Midbrain (tissue), 1 donor: ENCODE measurements at places on chromosomes 13 and 19.

GRCh38 chr13:111911121-111911720 is 155.7 kb upstream of the SOX1 start:
- DNase-seq: no peak

DNA sequence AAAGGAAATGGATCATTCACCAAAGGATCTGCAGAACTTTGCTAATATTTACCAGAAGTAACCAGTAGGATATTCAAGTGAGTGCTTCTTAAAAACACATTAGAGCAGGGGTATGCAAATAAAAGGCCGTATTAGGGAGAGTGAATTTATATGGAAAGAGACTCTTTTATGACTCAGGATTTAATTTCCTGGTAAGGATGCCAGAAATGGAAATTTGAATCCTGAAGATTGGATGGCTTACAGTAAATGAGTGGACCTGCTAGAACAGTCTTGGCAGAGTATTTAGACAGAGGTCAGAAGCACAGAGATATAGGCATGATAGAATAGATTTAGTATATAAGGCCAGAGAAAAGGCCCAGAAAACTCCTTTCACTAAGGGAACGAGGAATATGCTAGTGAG is 201.6 kb downstream of the SLITRK5 start:
- DNase-seq: no peak

DNA sequence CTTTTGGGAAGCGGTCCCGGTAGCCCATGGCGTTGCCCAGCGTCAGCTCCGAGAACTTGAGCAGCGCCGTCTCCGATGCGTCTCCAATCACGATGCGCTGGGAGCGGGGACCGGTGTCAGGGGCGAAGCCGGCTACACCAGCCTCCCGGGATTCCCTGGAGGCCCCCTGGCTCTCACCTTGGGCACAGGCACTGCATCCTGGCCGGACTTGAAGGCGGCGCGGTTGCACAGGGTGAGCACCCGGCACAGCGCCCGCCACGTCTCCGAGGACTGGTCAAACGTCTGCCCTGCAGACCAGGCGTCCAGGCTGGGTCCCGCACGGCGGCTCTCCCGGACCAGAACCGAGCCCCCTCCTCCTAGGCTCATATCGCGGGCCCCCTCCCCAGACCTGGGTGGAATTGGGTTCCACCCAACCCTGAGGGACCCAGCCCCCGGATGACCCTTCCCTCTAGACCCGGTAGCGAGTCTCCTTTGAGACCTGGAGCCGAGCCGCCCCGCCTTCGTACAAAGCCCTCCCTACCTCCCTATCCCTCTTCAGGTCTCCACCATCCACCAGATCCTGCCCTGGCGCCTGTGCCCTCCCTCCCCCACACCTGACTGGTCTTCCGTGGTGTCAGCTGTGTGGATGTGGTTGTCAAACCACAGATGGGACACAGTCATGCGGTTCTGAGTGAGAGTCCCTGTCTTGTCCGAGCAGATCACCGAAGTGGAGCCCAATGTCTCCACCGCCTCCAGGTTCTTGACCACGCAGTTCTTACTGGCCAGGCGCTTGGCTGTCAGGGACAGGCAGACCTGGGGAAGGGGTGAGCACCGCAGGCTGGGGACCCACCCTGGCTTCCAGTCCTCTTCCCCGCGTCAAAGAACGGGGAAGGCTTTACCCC is 4.8 kb downstream of the ATP4A start:
- DNase-seq: no peak

- no peak for DNase-seq
Observed at GRCh38 chr13:45367358-45367757, 26.4 kb upstream of the TPT1 start.

GRCh38 chr19:45577111-45577905 is 7.3 kb downstream of the OPA3 start:
- DNase-seq: no peak

GRCh38 chr13:33678084-33678483 is 139.9 kb upstream of the RFC3 start:
- no peak for DNase-seq

- DNase-seq: no peak
Observed at GRCh38 chr13:26575244-26575643, 17.8 kb downstream of the WASF3 start.

- DNase-seq: no peak
Observed at GRCh38 chr19:3478409-3479176, 1.7 kb downstream of the SMIM24 start.

GRCh38 chr19:42461700-42462324 is 19.1 kb upstream of the CXCL17 start:
- peak; percentile 87 for DNase-seq

- DNase-seq: peak; percentile 49
Observed at GRCh38 chr19:39497996-39498797, 550 bp upstream of the DLL3 start.

GRCh38 chr13:114067381-114067885 is 65.0 kb downstream of the RASA3 start:
- DNase-seq: peak; percentile 30

- DNase-seq: no peak
Observed at GRCh38 chr13:53167561-53167960, 138.9 kb downstream of the OLFM4 start.

- no peak for DNase-seq
Observed at GRCh38 chr13:111171629-111172028, 56.5 kb downstream of the ARHGEF7 start.

DNA sequence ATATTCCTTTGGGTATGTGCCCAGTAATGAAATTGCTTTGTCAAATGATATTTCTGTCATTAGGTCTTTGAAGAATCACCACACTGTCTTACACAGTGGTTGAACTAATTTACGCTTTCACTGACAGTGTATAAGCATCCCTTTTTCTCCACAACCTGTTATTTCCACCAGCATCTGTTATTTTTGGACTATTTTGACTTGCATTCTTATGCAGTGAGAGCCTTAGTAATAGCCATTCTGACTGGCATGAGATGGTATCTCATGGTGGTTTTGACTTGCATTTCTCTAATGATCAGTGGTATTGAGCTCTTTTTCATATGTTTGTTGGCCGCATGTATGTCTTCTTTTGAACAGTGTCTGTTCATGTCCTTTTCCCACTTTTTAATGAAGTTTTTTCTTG is 92.0 kb upstream of the SPATA13 start:
- DNase-seq: no peak

GRCh38 chr19:18167975-18168645 is 5.5 kb upstream of the IFI30 start:
- peak; percentile 13 for DNase-seq

GRCh38 chr13:74039667-74040066 is 94.5 kb downstream of the KLF12 start:
- DNase-seq: no peak

DNA sequence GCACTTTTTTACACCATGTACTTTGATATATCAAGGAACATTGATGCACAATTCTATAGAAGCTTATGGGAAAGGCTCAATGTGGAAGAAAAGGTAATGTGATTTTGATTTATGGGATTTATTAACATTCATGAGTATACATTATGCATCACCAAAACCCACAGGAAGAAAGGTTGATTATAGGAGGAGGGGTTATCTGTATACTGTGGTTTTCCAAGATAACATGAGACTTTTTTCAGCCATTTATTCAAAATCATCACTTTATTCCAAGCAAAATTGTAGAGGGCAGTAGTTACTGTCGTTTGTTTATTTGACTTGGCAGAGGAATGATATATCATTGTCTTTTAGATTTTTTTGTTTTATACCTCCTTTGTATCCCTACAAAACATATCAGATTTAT is 54.9 kb downstream of the WDFY2 start:
- DNase-seq: no peak
